Right renal pelvis (tissue), 4 donors: ENCODE measurements at places on chromosomes 12 and 14.

DNA sequence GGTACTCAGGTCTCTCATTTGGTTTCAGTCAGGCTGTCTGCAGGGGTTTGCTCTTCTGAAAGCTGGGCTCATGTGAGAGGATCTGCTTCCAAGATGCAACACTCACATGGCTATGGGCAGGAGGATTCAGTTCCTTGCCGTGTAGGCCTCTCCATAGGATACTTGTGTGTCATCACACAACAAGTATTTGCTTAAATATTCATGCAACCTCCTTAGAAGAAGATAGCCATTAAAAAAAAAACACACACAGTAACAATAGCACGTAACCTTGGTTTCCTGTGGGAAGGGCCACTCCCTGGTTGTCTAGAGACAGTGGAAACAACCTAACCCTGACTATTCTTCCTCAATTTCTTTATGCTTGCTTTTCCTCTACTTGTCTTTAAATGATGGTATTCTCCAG, 31.8 kb upstream of the CLEC4E start:
- DNase-seq = no peak

GRCh38 chr14:61456720-61457119, 135.3 kb downstream of the PRKCH start:
- no peak for DNase-seq

DNA sequence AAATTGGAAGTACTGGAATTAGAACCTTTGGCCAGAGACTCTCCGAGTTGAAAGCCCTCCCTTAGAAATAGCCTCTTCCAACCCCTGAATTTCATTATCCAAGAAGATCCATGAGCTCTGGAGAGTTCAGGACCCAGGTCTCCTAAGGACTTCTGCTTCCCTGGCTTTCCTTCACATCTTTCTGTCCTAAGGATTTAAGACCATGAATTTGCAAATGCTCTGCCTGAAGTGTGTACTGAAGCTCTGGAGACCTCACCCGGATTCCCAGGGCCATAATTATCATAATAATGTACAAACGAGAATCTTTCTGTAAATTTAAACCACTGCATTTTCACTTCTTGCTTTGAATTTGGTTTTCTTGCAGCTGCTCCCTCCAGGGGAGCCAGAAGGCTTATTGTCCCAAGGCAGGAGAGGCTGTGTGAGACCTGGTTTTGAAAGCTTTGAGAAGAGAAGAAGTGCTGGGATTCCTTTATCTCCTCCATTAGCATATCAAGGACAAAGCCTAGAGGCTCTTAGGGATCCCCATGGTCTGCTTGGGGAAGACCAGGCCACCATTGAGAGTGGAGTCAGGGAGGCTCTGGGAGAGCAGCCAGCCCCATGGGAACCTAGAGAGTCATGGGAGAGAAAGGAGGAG, 41.1 kb downstream of the GLRX5 start:
- DNase-seq = no peak

- no peak for DNase-seq
Observed at GRCh38 chr14:65110525-65110924, 8.2 kb upstream of the MAX start.

DNA sequence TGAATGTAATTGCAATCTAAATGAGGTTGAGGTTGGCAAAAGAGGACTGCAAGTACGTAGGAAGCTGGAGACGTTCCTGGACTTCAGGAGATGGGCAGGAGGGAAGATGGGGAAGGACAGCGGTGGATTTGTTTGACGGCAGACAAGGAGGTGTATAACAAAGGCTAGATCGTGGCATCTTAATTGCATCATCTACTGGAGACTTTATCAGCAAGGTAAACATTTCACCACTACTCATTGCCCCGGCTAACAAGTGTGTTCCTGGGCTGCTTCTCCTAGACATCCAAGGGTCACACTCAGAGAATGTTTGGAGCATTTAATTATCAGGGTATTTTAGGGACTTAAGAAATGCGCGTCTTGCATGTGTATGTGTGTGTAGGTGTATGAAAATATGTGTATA, 128.5 kb downstream of the KCNK10 start:
- DNase-seq = no peak

DNA sequence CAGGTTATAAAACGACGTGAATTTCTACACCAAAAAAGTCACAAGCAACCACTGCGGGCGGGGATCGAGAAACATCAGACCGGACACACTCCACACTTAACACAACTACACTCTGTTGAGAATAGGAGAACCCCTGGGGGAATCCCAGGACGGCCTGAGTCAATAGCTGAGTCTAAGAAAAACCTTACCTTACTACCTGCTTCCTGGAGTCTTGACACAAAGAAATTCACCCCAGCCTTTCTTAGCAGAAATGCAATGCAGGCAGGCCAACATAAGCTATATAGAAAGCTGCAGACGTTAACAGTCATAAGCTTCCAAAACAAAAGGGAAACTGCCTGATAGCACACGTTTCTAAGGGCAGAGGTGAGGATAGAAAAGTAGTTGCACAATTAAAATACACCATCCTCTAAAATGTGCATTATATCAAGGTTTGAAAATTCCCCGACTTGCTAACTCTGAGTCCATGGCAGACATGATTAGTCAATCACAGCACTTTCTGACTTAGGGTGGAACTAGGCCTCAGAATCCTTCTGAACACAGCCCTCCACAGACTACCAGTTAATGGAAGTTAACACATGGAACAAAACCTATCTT, 68.0 kb downstream of the CCDC88C start:
- DNase-seq = no peak

DNA sequence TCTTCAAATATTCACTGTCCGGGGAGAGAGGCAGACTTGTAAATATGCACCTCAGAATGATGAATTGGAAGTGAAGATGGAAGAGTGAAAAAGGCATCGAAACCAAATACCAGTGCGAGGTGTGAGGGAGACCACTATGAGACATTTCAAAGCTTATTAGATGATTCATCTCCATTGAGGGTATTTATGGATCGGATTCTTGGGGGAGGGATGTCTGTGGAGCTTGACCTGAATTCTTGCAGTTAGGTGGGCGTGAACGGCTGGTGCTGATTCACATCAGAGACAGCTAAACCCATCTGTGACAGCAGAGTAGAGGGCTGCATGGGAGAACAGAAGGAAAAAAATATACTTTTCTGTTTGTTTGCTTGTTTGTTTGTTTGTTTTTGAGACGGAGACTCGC, 677.2 kb downstream of the AACS start:
- DNase-seq = no peak

DNA sequence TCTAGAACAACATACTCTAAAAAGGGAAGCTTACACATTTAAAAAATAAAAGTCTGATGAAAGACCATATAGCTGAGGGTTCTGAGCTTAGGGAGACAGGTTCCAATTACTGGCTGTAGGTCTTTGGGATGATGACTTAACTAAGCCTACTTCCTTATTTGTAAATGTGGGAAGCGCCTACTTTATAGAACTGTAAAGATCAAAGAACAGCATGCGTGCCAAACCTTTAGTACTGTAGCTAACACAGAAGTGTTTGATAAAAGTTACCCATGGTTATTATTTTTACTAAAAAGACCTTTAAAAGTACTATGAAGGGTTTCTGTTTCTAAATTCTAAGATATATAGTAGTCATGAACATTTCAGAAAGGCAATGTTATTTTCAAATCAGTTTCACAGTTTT, 35.7 kb downstream of the STK38L start:
- DNase-seq = no peak
